ENCODE measurements at places on chromosomes 3 and 15. TPM values are rescaled to one million over a fixed set of nuclear protein-coding genes. Genes with fewer than 3 reads are reported as not detected.

GRCh38 chr3:81952141-81952540 lies 190.7 kb upstream of the GBE1 start:
- no peaks in the 10 kb centered on the region for H3K36me3 ChIP-seq
- H3K27ac ChIP-seq: no peak overlapping the region
- no peaks in the 10 kb centered on the region for H3K4me1 ChIP-seq
- no peak for DNase-seq

DNA sequence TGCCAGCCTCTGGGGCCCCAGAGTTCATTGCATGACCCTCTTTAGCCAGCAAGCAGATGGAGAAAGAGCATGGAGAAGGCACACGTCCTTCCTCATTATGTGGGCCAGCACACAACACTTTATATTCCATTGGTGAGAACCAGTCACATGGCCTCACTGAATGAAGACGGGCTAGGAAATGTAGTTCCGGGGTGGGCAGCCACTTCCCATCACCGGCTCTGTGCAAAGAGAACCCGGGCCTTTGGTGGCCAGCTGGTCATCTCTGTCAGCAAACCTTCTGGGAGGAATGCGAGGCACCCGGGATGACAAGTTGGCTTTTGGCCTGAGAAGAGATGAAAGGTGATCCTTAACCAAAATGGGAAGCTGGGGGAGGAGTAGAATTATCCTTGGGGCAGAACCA lies 90.2 kb upstream of the VGLL4 start:
- no peak for DNase-seq
- no peak overlapping the region for H3K27ac ChIP-seq
- H3K27me3 ChIP-seq: no peaks in the 10 kb centered on the region
- no peak overlapping the region for H3K4me3 ChIP-seq
- no peaks in the 10 kb centered on the region for H3K36me3 ChIP-seq

The SLC38A3 gene
- 7.9 TPM for total RNA-seq

GRCh38 chr3:179074656-179075055 lies 3.0 kb upstream of the ZMAT3 start:
- no peak overlapping the region for H3K27ac ChIP-seq
- H3K4me3 ChIP-seq: no peak overlapping the region
- H3K27me3 ChIP-seq: no peaks in the 10 kb centered on the region
- peaks cover 13% of the 10 kb centered on the region for H3K4me1 ChIP-seq
- no peaks in the 10 kb centered on the region for H3K36me3 ChIP-seq

The CCPG1 gene
- 81.4 TPM for total RNA-seq

The TIMP4 gene
- 29.1 TPM for total RNA-seq

GRCh38 chr3:105876780-105877327 lies 8.0 kb upstream of the CBLB start:
- H3K36me3 ChIP-seq: no peaks in the 10 kb centered on the region
- H3K27ac ChIP-seq: no peak overlapping the region
- no peak for DNase-seq
- no peak overlapping the region for H3K4me3 ChIP-seq

DNA sequence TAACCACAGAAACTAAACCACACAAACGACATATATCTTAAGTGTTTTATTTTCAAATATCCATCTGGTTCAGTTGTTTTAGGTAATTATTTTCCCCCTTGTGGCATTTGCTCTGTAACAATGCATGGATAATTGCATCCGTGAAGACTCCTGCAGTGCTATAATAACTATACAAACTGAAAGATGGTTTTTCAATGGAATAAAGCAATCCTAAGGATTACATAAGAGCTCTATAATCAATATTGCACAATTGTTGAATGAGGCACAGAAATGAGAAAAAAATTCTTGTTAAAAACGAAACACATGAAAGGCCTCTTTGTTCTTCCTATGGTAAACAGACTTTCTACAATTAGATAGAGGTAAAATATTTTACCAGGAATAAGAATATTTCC lies 446.0 kb upstream of the EPHA3 start:
- H3K4me3 ChIP-seq: no peak overlapping the region
- H3K4me1 ChIP-seq: no peaks in the 10 kb centered on the region
- no peaks in the 10 kb centered on the region for H3K36me3 ChIP-seq
- no peak overlapping the region for H3K27ac ChIP-seq
- H3K27me3 ChIP-seq: no peaks in the 10 kb centered on the region

DNA sequence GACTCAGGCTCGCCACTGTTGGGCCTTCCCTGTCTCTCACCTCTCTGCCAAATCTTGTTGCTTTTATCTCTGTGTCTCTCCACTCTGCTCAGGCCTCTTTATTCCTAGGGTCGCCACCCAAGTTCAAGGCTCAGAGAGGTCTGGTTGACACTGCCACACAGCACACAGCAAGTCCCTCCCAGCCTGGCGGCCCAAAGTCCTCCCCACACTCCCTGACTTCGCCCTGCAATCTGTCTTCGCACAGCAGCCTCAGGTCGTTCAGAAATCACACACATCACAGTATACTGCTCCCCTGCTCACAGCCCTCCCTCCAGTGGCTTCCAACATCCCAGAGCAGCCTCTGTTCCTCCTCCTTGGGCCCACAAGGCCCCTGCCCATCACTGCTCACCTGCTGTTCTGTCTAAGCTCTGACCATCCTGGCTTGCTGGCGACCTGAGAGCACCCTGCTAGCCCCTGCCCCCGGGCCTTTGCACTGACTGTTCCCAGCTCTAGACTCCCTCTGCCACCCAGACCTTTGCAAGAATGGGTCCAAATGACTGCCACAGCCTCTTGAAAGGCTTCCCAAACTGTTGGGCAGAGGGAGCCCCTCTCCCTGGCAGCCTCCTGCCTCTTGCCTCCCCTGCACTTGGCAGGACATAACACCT lies 48.4 kb downstream of the MGLL start:
- H3K27ac ChIP-seq: no peak overlapping the region
- H3K4me1 ChIP-seq: peaks cover 47% of the 10 kb centered on the region
- no peaks in the 10 kb centered on the region for H3K27me3 ChIP-seq
- no peaks in the 10 kb centered on the region for H3K36me3 ChIP-seq
- no peak overlapping the region for H3K4me3 ChIP-seq
- no peak for DNase-seq
